ENCODE measurements at places on chromosomes 3 and 15.

DNA sequence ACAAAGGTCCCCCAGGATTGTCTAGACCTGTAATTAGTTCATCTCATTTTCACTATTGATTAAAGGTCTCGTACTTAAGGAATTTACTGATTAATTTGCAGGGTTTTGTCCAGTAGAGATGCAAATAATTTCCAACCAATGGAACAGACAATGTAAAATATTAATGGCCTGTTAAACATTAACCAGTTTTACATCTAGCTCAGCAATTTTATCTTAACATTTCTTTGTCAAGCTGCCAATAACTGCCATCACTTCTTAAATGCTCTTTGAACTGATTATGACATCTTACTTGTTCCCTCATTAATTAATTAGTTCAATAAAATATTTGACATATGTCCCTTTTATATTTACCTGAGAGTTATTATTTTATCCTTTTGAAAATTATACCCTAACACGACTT is 9.4 kb upstream of the STRIT1 start:
- DNase-seq: no peak

GRCh38 chr3:87076946-87077345 is 86.0 kb upstream of the VGLL3 start:
- no peak for DNase-seq

DNA sequence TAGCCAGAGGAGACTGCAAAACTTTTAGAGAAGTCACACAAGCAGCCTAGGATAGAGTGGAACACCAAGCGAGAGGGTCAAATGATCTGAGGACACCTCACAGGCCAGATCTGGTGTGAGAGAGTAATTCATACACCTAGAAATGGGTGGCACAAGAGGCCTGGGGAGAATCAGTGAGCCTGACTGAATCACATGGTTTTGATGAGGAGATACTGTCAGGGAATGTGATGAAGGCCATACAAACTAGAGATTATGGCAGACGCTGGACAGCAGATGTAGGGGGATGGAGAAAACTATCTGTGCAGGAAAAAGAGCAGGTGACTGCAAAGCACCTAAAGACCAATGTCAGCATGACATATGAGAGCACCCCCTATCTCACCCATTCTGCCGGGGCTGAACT is 105.0 kb upstream of the TTC14 start:
- no peak for DNase-seq

DNA sequence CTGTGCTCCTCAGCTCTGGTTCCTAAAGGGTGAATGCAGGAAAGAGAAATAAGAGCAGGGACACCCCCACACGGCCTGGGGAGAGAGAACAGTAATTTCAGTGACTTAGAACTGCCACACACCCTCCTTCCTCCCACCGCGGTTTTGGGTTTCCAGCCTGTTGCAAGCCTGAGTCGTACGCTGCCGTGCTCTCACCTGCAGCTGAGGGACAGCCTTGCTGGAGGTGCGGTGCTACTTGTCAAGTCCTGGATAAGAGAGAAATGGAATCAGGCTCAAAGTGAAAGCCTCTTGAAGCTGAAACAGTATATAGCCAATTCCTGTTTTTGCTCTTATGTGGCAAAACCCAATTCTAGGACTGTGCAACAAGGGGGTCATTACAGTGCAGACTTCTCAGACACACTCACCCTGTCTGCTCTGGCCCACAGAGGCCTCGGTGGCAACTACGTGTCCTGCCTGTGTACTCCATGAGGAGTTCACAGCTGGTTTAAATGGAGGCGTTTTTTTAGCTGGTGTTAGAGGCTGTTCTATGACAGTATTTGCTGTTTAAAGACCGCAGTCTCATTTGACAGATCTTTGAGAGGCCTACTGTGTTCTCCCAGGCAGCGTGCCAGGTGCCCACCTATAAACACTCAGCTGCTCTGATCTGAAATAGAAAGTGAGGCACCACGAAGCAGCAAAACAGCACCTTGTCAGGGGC is 42.9 kb downstream of the TBC1D2B start:
- no peak for DNase-seq

DNA sequence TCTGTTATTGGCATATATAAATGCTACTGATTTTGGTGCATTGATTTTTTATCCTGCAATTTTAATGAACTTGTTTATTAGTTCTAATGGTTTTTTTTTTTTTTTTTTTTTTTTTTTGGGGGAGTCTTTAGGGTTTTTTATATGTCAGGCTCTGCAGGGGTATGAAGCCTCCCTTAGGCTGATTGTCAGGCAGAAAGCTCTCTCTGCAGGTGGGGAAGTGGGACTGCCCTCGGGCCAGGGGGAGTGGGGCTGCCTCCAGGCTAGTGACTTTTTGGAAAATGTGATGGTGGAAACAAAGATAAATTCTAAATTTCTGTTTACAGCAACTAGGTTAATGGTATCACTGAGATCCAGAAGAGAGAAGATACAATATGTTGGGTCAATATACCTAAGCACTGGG is 14.4 kb upstream of the NAALADL2 start:
- no peak for DNase-seq

GRCh38 chr15:27723821-27724220 is 375.3 kb downstream of the OCA2 start:
- DNase-seq: no peak

- no peak for DNase-seq
These were observed 64.1 kb downstream of the ABCC5 start for GRCh38 chr3:183953471-183954070.

- no peak for DNase-seq
These were observed 97.5 kb downstream of the CFAP20DC start for GRCh38 chr3:58952128-58952917.

DNA sequence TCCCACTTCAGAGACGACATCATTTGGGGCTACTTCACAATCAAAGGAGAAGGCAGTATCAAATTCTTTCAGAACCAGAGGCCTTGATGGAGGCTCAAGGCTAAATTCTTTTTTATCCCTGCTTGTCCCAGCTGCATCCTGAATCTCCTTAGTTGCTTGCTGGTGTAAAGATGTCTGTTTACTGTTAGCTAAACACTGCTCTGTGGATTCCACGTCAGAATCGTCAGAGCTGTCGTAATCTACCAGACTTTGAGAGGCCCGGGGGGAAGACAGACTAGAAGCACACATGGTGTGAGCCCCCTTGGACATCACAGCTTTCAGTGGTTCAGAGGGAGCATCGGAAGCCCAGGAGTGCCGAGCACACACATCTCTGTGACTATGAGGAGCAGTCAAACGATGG is 32.6 kb downstream of the LINS1 start:
- no peak for DNase-seq

DNA sequence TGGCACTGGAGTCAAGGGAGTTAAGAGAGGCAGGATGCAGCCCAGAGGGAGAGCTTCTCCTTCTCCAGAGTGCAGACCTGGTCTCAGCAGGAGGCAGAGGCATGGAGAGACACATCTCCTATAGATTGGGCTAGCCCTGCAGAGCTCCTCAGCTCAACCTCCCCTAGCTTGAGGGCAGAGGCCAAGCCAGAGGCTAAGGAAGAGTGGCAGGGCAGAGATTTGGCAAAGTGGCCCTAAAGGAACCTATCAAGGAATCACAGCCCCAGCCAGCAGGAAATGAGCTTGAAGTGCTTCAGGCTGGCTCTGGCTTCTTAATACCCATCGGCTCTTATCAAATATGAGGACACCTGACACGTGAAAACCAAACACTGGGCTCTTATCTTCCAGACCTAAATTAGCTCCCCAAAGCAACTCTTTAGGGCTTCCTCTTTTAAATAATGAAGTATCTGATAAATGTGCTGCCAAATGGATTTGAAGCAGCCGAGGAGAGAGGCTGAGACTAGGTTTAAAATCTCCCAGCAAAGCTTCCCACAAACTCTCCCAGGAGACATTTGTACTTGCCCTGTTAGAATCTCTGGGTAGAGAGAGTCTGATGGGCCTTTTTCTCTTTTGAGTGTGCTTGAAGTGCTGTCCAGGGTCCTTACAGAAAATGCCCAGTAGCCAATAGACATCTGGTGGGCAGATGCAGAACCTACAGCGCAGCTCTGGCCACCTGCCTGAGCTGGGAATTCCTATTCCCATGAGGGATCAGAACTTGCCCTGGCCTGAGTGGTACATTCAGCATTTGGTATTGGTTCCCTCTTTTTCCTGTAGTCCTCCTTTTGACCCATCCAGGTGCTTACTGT is 271.4 kb downstream of the CLSTN2 start:
- no peak for DNase-seq

- no peak for DNase-seq
These were observed 31.0 kb downstream of the MITF start for GRCh38 chr3:69770219-69770618.

DNA sequence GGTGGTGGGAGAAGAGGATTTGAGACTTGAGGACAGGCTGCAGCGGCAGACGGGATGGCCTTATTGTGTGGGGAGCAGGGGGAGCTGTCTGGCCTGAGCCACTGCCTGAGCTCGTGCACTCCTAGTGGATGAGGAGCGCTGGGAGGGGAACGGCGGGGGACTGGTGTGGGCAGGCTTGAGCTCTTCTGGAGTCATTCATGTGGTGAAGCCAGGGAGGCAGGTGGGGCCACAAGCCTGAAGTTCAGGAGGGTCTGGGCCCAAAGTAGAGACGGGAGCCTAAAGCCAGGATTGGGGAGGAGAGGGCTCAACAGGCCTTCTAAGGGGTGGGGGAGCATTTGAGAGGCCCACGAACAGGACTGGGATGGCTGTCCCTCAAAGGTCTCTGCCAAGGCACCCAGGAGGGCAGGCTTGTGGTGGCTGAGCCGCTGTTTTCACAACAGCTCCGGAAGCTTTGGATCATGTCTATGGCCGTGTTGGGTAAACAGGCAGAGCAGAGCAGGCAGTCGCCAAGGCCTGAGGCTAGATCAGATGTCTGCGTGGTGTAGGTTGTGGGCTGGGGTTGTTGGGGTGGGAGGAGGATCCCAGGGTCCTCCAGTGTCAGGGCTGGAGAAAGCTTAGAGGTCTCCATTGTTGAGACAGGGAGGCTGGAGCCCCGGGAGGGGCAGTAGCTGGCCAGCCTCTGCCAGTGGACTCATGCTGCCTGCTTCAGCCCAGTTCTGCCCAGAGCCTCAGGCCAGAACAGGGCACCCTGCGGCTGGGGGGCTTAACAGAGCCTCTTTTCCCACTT is 8.2 kb downstream of the PRKCD start:
- no peak for DNase-seq

DNA sequence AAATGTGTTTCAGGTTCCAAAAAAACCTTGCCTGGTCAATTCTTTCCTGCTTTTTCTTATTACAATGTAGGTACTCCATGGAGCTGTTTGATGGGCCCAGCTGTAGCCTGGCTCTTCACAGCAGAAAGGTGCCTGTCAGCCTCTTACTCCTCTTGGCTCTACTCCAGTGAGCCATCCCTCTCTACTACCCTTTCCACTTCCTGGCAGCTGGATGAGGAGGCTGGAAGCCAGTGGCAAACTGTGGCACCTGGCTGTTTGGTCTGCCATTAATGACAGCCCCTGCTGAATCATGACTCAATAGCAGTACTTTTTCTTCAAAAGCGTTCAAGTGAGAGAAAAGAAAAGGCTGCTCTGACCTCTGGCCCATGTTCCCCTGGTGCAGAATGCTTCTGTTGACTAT is 618.1 kb downstream of the PYDC2 start:
- no peak for DNase-seq

- DNase-seq: no peak
These were observed 213.5 kb upstream of the PRICKLE2 start for GRCh38 chr3:64438812-64439211.

DNA sequence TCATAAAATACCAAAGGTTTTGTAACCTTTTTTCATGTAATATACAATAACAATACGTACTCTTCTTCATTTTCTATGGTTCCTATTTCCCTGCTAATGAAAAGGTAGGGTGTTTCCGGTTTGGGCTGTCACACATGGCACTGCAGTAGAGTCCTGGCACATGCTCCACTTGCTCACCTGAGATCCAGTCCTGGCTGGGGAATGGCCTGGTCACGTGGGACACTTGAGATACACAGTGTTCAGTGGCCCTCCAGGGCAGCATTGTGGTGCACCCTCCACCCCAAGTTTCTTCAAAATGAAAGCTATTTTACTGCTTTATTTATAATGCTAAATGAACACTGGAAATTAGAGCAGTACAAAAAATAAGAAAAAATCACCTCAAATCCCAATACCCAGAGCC is 23.2 kb downstream of the MRPS25 start:
- no peak for DNase-seq

DNA sequence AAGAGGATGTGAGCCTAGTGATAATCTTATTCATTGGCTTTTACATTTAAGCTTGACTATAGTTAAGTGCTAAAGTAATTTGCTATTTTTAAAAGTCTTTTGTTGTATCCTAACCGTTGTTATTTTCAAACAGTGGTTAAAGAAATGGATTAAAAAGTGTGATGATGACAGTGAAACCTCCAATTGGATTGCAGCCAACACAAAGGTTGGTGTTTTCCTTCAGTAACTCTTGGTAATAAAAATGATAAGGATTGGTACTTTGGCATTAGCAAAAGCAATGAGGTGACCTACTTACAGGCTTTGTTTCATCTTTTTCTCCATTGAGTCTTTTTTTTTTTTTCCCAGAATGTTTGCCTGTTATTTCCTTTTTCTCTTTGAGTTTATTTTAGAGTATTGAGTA is 87.5 kb upstream of the GOLGA6B start:
- DNase-seq: no peak

- peak; percentile 96 for DNase-seq
These were observed 89.7 kb downstream of the HMG20A start for GRCh38 chr15:77510066-77511057.

GRCh38 chr3:137325170-137325569 is 367.4 kb downstream of the IL20RB start:
- DNase-seq: no peak

DNA sequence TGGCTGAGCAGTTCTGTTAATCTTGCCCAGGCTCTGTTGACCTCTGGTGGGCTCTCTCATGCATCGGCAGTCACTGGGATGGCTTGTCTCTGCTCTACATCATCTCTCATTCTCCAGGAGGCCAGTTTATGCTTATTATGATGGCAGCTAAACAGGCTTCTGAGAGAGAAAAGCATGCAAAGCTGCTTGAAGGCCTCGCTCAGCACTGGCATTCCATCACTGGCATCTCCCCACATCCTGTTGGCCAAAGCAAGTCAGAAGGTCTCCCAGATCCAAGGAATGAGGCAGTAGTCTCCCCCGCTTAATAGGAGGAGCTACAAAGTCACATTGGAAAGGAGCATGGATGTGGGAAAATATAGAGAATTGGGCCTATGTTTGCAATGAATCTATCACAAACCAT is 212.6 kb downstream of the ZNF621 start:
- DNase-seq: no peak

DNA sequence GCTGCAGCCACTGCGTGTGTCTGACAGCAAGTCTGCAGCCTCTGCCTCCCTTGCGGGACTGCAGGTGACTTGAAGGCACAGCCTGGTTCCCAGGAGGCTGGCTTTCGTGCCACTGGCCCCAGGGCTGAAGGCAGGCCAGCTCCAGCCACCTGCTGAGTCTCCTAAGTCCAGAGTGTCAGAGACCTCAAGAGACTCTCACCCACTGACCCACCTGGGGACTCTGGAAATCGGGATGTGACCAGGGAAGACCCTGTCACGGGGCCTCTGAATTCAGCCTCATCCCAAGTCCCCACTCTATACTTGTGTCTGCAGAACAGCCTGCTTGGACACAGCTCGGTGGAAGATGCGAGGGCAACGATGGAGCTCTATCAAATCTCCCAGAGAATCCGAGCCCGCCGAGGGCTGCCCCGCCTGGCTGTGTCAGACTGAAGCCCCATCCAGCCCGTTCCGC is 16.3 kb downstream of the ISG20 start:
- no peak for DNase-seq

All from NT2/D1 (cell line).